ENCODE measurements at places on chromosomes 7 and 10. TPM values are rescaled to one million over a fixed set of nuclear protein-coding genes. Genes with fewer than 3 reads are reported as not detected.

DNA sequence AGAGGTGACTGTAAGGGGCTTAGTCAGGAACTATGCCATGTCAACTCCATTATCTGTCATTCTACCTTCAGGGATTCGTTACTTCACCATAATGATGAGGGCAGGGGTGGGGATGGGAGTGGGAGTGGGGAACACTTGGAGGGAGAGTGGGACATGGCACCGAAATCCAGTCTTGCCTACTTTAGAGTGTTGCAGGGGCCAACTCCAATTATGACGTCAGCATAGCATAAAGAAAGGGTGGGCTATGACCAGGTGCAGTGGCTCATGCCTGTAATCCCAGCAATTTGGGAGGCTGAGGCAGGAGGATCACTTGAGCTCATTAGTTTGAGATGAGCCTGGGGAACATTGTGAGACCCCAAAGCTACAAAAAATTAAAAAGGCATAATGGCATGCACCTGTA lies 512.2 kb downstream of the GATA3 start:
- no peak for DNase-seq
- H3K27me3 ChIP-seq: no peaks in the 10 kb centered on the region
- H3K4me3 ChIP-seq: no peak overlapping the region
- H3K4me1 ChIP-seq: no peaks in the 10 kb centered on the region
- no peak overlapping the region for H3K27ac ChIP-seq

The SCART1 gene
- total RNA-seq: 13.9 TPM

DNA sequence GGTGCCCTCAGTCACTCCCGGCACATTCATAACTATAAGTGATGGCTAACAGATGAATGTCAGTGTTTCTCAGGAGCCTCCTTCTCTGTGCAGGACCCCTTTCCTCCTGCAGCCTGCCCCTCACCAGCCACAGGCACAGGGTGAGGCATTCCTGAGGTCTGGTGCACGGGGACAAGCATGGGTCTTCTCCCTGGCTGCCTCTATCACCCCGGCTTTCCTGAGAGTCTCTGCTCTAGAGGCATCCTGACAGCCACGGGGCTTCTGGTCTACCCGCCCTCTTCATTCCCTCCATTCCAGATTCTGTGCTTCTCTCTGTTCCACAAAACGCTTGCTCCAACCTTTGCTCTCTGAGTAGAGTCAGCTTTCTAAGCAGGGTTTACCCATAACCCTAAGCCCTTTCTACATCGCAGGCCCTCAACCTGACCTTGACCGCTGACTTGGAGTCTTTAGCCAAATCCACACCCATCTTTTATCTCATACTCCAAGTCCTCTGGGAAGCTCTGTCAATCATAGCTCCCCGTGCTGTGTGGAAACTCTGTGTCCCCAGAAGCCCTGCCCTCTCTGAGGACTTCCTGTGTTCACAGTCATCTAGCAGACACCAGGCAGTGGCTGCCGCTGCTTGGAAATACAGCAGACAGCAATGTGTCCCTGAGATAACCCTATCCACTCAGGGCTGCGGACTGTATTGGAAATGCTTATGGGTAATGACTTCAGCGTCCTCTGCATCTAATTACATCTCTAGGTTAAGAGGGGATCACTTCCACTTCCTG lies 159.0 kb downstream of the SFMBT2 start:
- no peak overlapping the region for H3K27ac ChIP-seq
- no peaks in the 10 kb centered on the region for H3K27me3 ChIP-seq
- peaks cover 9% of the 10 kb centered on the region for H3K4me1 ChIP-seq
- no peak for DNase-seq
- H3K4me3 ChIP-seq: no peak overlapping the region
- H3K36me3 ChIP-seq: no peaks in the 10 kb centered on the region

GRCh38 chr7:51456431-51457060 lies 139.9 kb upstream of the COBL start:
- H3K4me1 ChIP-seq: no peaks in the 10 kb centered on the region
- H3K27me3 ChIP-seq: no peaks in the 10 kb centered on the region
- no peaks in the 10 kb centered on the region for H3K36me3 ChIP-seq
- no peak overlapping the region for H3K27ac ChIP-seq
- H3K4me3 ChIP-seq: no peak overlapping the region
- no peak for DNase-seq

The ZNF438 gene
- 16.5 TPM for total RNA-seq

DNA sequence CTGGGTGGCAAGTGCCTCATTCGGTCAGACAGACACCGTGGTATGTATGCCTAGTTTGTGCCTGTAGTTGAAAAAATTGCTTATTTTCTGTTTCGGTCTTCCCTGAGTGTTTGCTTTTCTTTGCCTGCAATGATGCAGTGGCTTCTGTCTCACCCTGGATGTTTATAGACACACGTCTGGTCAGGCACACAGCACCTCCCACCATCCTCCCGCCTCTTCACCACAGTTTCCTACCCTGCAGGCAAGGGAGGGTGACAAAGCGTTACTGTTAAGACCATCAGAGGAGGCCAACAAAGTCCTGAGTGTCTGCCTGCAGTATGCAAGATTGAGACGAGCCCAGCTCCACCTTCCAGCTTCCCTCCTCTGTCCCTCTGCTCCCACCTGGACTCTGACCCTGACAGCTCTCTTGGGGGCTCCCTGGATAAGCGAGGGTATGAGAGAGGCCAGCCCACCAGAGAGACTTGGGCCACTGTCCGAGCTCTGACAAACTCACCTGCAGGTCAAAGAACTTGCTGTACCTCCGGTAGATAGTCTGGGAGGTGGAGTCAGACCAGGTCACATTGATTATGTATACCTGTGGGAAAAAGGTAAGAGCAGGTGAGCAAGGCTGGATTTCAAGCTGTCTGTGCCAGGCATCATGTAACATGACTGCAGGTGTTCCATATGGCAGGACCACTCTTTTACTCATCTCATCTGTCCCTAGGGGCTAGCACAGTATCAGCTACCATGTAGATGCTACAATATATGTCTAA lies 54.4 kb downstream of the SH3PXD2A start:
- no peaks in the 10 kb centered on the region for H3K4me1 ChIP-seq
- H3K4me3 ChIP-seq: no peak overlapping the region
- no peaks in the 10 kb centered on the region for H3K36me3 ChIP-seq
- no peak for DNase-seq

GRCh38 chr7:64098-64915 lies 128.1 kb upstream of the FAM20C start:
- H3K27ac ChIP-seq: no peak overlapping the region
- no peak overlapping the region for H3K4me3 ChIP-seq
- DNase-seq: no peak
- no peaks in the 10 kb centered on the region for H3K4me1 ChIP-seq
- H3K27me3 ChIP-seq: no peaks in the 10 kb centered on the region
- H3K36me3 ChIP-seq: no peaks in the 10 kb centered on the region

The NEBL gene
- total RNA-seq: 151 TPM

DNA sequence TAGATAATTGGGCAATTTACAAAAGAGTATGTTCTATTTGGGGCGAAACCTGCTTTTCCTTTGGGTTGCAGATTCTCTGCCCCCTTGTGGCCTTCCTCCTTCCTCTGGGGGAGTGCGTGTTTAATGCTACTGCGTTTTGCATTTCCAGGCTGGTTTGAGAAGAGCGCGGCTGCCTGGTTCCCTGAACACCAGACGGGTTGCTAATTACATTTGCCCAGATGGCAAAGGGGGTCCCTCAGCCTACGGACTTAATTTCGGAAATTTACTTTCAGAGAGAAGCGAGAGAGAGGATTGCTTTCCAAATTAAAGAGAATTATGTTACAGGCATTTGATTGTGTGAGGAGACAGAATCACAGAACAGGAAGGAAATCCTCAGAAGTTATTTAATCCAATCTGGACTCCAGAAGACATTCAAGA lies 91.9 kb upstream of the JAZF1 start:
- H3K27ac ChIP-seq: no peak overlapping the region
- no peaks in the 10 kb centered on the region for H3K4me1 ChIP-seq
- H3K27me3 ChIP-seq: no peaks in the 10 kb centered on the region

DNA sequence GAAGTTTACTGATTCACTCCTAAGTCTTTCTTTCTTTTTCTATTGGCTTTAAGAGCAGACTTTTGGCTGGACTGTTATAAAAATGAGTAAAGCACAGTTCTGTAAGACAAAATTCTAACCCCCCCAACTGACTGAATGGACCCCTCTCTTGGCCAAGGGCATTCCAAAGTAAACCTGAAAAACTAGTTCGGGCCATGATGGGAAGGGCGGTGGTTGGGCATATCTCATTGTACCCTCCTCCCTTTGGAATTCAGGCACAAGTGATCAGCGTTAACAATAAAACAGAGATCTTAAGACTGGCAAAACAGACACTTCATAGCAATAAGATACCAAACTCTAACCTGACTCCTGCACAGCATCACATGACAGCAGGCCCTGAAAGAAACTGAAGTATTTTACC lies 6.1 kb upstream of the KIF20B start:
- H3K4me1 ChIP-seq: no peaks in the 10 kb centered on the region
- no peaks in the 10 kb centered on the region for H3K36me3 ChIP-seq
- DNase-seq: no peak
- no peak overlapping the region for H3K27ac ChIP-seq
- H3K27me3 ChIP-seq: no peaks in the 10 kb centered on the region

Data from upper lobe of left lung (tissue), 6 donors.